EH (cell line): ENCODE measurements at places on chromosomes 3 and 15.

GRCh38 chr3:53082736-53083135, 36.9 kb upstream of the SFMBT1 start:
- no peak for DNase-seq

- DNase-seq: no peak
Observed at GRCh38 chr15:64717735-64718495, 57.5 kb downstream of the RBPMS2 start.

DNA sequence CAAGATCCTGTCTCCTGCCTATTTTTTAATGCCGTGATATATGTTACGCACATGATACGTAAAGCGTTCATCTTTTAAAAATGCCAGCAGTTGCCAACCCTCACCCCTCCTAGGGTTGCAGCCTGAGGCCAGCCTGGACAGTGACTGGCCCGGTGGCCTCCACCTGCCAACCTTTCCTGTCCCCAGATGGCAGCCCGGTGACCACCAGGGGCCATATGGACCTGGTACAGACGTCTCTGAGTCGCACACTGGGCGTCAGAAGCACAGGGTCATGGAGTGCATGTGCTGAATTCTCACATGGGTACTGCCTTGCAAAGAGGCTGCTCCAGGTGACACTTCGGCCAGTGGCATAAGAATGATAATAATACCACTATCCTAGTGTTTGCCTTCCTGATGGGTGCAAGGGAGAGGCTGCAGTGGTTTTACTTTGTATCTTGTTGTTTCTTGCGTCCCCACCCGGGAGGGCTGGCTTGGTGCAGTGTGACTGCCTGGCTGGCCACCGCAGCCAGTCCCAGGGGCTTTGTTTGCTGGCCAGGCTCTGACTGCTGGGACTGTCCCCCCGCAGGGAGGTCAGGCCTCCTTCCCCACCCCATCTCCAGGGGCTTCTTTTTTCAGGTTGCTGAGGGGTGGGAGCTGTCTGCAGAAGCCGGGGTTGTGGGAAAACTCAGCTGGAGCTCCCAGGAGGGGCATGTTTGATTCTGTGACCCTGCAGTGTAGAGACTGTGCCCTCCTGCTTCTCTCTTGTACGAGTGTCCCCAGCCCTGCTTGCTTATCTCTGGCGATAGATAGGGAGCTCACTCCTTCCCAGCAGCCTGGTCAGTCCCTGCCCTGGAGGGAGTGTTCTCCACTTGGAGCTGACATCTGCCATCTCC, 16.9 kb downstream of the FBLN2 start:
- no peak for DNase-seq

- no peak for DNase-seq
Observed at GRCh38 chr3:143576568-143577270, 271.5 kb downstream of the SLC9A9 start.

DNA sequence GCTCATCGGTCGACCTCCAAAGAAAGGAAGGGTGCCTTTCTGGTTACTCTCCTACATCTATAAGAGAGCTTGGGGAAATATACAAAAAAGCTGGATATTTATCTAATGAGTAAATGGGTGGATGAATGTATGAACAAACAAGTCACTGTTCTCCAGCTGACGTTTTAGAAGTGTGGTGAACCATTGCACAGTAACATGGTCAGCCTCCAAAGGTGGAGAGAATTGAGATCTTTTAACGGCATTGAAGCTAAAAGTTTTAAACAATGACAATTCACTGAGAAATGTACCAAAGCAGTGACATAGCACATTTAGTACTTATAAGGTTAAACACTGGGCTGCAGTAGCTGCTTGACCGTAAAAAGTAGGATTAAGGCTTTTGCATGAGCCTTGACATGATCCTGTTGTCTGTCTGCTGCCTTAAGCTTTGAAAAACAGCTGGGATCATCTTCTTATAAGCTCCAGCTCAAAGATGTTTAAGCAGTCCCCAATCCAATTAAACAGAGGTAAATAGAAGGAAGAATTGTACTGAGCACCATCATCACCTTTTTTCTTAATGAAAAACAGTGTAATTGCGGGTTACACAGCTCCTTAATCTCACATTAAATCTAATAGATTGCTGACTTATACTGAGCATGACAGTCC, 222.9 kb downstream of the WDR72 start:
- DNase-seq: no peak

GRCh38 chr15:70053001-70053715, 44.6 kb downstream of the TLE3 start:
- no peak for DNase-seq

DNA sequence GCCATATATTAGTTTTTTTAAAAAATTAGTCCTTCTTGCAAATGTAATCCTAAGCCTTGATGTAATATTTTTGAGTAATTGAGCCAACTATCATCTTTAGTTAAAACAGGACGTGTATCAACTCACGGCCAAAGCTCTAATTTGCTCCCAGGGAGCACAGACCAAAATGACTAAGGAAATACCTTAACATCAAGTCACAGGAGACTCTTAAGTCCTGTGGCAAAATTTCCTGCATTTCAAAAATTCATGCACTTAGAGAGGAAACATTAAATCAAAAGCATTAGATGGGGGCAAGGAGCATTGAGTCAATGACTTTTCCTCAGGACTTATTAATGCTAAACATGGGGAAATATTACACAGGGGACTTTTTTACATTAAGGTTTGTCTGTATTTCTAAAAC, 276.0 kb downstream of the MFSD1 start:
- peak; percentile 94 for DNase-seq

GRCh38 chr15:68311464-68311835, 33.9 kb downstream of the FEM1B start:
- no peak for DNase-seq

DNA sequence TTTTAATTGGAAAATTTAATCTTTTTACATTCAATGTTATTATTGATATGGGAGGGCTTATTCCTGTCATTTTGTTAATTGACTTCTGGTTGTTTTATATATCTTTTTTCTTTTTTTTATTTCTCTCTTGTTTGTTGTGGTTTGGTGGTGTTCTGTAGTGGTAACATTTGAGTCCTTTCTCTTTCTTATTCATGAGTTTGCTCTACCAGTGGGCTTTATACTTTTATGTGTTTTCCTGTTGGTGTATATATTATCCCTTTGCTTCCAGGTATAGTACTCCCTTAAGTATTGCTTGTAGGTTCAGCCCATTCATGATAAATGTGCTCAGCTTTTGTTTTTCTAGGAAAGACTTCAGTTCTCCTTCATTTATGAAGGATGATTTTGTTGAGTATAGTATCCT, 57.6 kb downstream of the GALK2 start:
- DNase-seq: no peak

GRCh38 chr15:64678126-64678819, 97.1 kb downstream of the RBPMS2 start:
- peak; percentile 39 for DNase-seq

GRCh38 chr3:19959505-19959904, 12.6 kb downstream of the RAB5A start:
- DNase-seq: no peak

- DNase-seq: peak; percentile 44
Observed at GRCh38 chr3:157531301-157531660, 28.1 kb upstream of the VEPH1 start.

GRCh38 chr15:65906396-65906795, 37.1 kb downstream of the RAB11A start:
- no peak for DNase-seq

GRCh38 chr3:100396967-100397366, 3.9 kb downstream of the TOMM70 start:
- no peak for DNase-seq

- DNase-seq: peak; percentile 37
Observed at GRCh38 chr3:146322216-146322817, 71.4 kb upstream of the PLSCR4 start.

- DNase-seq: peak; percentile 72
Observed at GRCh38 chr3:156750191-156750873, 75.8 kb upstream of the LEKR1 start.

DNA sequence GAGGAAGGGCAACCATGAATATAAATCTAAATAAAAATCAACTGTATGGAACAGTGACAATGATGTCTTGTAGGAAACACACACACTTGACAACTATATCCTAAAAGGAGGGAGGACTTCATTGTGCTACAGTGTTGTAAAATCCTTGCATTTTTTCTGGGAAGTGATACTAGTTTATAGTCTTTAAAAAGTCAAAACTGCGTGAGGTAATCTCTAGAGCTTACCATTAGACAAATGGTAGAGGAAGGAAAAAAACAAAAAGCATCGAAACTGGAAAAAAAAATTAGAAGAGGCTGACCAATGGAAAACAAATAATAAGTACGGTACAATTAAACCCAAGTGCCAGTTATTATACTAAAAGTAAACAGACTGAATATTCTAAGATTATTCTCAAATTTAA, 38.7 kb downstream of the CHSY1 start:
- DNase-seq: no peak

- DNase-seq: peak; percentile 29
Observed at GRCh38 chr3:129961141-129961541, 13.4 kb upstream of the TRH start.

GRCh38 chr3:183044547-183045229, 54.6 kb downstream of the MCCC1 start:
- no peak for DNase-seq

DNA sequence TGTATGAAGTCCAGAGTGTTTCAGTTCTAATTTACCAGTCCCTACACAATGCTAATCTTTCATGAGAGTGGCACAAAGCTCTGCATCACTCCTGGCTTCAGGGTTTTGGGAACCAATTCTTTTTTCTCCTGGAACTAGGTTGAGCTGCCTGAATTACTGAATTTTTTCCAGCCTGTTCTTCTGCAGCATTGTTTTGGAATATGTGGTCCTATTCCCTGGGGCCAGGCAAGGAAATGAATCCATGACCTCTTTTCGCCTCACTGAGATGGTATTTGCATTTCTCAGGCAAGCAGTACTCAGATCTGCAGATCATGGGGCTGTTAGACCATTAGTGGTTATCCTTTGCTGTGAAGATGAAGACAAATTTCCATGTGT, 25.6 kb upstream of the GPR171 start:
- DNase-seq: peak; percentile 57

DNA sequence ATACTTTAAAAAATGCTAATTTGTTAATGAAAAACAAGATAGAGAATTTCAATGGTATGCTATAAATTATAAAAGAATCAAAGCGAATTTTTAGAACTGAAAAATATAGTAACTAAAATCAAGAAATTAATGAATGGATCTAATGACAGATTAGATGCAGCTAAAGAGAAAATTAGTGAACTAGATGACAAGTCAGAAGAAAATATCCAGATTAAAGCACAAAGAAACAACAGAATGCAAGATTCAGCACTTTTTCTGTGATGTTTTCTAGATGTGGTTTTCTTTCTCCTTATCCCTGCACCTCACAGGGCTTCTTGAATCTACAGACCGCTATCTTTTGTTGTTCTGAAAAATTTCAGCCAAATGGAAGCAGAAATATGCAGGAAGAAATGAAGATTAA, 54.4 kb downstream of the INO80 start:
- no peak for DNase-seq

- no peak for DNase-seq
Observed at GRCh38 chr3:10349801-10350200, 28.9 kb upstream of the SEC13 start.

- no peak for DNase-seq
Observed at GRCh38 chr3:187830181-187830580, 84.9 kb upstream of the BCL6 start.

DNA sequence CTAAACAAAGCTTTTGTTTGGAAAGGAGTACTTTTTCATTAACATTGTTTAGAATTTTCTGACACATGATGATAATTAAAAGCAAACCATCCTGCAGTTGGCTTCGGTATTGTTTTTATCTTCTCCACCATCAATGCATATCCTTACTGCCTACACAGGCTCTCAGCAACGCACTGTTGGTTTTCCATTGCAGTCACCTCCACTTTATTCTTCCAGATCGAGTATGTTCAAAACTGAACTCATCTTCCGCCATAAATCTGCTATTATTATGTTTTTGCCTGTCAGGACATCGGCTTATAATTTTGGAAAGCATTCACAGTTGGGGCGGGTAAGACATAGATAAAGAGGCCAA, 589 bp upstream of the SENP5 start:
- no peak for DNase-seq

DNA sequence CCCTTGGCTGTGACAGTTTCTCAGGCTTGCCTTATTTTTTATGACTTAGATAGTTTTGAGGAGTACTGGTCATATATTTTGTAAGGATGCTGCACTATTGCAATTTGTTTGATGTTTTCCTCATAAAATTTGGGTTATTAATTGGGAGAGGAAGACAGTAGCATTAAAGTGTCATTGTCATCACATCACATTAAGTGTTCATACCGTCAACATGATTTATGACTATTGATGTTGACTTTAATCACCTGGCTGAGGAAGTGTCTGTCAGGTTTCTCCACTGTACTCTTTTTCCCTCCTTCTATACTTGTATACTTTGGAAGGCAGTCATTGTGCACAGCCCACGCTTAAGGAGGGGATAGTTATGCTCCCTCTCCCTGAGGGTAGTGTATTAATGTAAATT, 26.9 kb downstream of the TRIM69 start:
- no peak for DNase-seq

DNA sequence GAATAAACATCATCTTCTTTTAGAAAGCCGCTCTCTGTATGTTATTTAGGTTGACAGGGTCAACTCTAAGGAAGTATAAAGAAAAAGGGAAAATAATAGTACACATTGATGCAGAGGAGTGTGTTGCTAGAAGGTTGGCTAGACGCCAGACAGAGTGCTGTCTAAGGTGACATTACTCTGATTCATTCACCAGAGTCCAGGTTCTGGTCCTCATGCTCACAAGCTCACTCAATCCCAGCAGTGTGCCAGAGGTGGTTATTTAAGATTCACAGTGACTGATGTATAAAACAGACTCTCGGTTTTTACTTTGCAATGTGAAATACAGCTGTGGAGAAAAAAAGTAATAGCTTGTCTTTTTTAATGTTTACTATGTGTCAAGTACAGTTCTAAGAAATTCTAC, 1.7 kb downstream of the CFAP44 start:
- DNase-seq: peak; percentile 6

GRCh38 chr3:185051801-185052200, 101.1 kb downstream of the C3orf70 start:
- DNase-seq: no peak

- no peak for DNase-seq
Observed at GRCh38 chr3:27859821-27860220, 137.7 kb upstream of the EOMES start.

GRCh38 chr3:60728006-60728405, 523.2 kb downstream of the FHIT start:
- no peak for DNase-seq

- no peak for DNase-seq
Observed at GRCh38 chr3:140816372-140817195, 125.1 kb upstream of the SLC25A36 start.

- DNase-seq: no peak
Observed at GRCh38 chr3:144031938-144032337, 60.3 kb downstream of the DIPK2A start.

DNA sequence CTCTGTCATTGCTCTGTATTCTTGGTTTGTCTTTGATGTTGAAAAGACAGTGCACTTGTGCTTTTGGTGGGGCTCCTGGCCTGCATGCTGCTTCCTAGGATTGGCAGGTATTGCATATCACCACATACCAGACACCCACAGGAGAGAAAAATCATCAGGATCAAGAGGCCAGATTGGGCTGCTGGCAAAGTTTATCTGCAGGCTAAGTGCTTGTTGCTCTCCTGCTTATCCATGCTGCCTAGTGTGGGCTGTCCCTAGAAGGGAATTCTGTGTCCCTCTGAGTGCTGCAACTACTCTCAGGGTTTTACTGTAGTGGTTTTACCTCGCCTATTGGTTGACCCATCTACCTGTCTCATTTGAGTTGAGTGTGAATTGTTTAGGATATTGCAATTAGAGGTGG, 833 bp upstream of the SLC22A13 start:
- no peak for DNase-seq
